T-helper 1 cell (primary cell): ENCODE measurements at places on chromosomes 2 and 18.

- DNase-seq = no peak
Observed at GRCh38 chr2:152682663-152683062, 34.6 kb downstream of the PRPF40A start.

GRCh38 chr2:147223119-147223518 lies 621.7 kb upstream of the ACVR2A start:
- DNase-seq = no peak

- DNase-seq = no peak
Observed at GRCh38 chr2:3102081-3102921, 275.3 kb downstream of the EIPR1 start.

DNA sequence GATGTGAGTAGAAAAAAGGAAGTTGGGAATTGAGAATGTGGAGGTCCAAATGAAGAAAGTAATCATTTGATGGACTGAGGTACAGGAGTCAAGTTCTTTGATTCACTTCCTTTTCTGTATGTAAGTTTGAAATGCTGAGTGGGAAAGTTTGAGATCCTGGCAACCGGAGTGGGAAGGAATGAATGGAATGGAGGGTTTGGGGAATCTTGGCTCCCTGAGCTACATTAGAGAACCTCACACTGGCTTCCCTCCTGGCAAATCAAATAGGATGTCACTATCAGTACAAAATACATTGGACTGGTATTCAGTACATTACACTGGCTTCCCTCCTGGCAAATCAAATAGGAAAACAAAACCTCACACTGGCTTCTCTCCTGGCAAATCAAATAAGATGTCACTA lies 9.8 kb upstream of the RNF138 start:
- DNase-seq = no peak

- peak; percentile 2 for DNase-seq
Observed at GRCh38 chr2:43676322-43677050, at the start of gene C1GALT1C1L. C1GALT1C1L (minus strand) TSS chr2:43676429; CDS start chr2:43676322, 107 bp downstream.

- DNase-seq = no peak
Observed at GRCh38 chr18:22485808-22486244, 68.1 kb upstream of the CTAGE1 start.

DNA sequence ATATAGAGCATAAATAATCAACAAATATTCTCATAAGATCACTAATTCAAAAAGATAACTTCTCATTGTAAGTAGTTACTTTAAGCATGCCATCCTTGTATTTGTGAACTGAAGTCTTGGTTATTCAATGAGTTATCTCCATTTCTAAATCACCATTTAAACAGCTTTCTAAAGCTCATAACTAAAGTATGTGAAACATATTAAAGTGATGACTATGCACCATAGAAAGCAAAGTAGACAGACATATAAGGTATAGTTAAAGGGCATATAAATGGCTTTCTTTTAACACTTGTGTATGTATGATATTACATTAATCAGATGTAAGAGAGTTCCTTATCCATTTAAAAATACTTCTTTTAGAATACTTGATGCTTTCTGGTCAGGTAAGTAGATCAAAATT lies 83.5 kb downstream of the IKZF2 start:
- no peak for DNase-seq

DNA sequence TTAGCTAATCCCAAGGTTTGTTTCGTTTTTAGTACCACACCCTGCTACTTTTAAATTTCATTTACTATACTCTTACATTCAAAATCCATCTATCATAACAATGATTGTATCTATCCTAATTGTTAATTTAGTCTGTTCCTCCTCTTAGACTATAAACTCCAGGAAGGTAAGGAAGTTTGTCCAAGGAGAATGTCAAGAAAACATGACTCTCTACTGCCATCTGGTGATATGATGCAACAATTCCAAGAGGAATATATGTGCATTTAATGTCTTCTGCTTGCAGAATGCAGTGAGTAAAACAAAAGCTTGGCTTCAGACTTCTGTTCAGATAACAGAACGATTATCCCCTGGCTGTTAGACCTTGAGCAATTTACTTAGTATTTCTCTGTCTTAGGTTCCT lies 1267.1 kb downstream of the LRP1B start:
- DNase-seq = no peak

DNA sequence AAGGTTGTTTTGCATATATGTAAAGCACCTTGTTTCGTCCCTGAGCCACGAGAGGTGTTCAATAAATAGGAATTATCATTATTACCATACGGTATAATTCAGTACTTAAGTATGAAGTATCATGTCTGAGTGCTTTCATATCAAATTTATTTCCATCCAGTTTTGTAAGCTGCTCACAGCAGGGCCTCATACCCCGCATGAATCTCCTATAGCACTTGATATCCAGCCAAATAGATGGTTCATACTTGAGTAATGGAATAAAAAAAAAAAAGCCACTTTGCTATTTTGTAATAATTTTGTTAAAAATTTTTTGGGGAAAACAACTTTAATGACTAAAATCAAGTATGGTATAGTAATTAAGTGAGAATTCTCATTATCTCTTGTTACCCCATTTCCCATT lies 160.8 kb upstream of the NOSTRIN start:
- no peak for DNase-seq

GRCh38 chr2:66428986-66429612 lies 5.8 kb upstream of the MEIS1 start:
- no peak for DNase-seq

DNA sequence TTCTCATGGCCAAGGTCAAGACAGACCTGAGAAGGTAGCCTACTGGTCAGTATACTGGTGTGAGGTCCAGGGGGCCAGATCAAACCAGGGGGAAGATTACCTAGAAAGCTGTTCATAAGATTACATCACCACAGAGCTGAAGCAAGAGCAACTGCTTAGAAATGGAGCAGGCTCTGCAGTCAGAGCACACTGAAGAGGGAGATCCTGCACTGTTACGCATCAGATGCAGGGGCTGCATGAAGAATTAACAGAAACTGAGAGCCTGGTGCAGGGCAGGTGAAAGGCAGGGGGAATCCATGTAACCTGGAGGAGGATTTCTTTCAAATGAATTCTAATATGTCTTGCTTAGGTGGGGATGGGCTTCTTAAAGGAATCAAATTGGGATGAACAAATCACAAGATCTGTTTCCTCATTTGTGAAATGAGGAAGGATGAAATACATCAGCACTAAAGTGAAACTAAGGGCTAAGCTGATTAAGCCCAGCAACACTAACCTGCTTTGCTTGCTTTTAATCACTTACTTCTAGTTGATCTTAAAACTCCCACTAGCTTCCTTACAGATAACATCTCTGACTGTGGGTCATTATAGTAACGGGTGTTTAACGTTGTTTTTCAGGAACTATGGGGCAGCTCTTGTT lies 74.3 kb upstream of the ADAM23 start:
- DNase-seq = no peak

- DNase-seq = no peak
Observed at GRCh38 chr18:59485382-59485781, 126.3 kb upstream of the LMAN1 start.

- no peak for DNase-seq
Observed at GRCh38 chr2:147100406-147101035, 744.3 kb upstream of the ACVR2A start.

DNA sequence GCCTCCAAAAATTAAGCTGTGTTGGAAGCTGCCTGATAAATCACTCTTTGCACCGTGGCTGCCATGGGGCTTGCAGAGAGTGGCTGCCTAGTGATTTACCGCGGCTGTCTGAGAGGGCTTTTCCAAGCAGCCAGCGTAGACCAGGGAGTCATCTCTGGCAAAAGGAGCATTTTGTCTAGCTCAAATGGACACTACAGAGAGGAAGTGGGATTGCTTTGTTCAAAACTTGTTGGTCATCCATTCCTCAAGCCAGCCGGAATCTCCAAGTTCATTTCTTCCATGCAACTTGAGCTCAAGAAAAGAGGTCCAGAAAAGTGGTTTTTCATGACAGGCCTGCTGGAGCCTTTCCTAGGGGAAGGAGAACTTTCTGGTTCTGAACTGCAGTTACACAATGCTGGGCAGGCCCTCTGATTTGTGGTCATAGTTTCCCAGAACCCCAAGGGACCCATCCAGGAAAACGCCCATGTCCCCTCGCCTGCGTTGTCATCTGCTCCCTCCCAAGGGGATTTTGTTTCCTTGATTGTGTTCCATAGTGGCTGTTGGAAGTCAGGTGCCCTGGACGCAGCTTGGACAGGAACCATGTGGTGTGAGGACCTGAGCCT lies 108.1 kb downstream of the TRIB2 start:
- DNase-seq = no peak

DNA sequence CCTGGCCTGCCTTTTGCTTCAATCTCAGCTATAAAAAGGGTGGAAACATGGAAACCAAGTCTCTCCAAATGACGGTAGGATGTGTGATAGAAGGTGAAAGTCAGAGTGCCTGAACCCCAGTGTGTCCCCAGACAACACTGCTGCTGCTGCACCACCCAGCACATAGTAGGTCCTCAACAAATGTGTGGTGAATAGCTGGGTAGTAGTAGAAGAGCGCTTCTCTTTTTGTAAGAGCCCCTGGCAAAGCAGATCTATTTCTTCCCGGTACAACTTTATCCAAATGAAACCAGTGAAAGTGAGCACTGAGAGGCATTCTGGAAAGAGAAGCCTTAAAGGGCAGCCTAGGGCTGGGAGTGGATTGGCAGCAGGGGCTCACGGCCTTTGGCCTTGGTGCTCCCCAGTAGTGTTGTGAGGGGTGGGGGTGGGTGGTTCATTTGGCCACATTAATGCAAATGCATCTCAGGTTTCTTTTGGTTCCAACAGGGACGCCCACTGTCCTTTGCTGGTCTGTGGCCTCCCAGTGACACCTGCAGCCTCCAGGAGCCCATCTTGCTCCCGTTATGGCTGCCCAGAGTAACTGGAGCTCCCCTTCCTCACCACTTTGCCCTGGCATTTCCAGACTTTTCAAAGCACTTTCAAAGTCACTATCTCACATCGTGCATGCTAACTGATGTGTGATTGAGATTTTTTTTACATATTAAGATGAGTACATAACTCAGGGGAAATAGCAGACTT lies 304.3 kb upstream of the EPAS1 start:
- no peak for DNase-seq

DNA sequence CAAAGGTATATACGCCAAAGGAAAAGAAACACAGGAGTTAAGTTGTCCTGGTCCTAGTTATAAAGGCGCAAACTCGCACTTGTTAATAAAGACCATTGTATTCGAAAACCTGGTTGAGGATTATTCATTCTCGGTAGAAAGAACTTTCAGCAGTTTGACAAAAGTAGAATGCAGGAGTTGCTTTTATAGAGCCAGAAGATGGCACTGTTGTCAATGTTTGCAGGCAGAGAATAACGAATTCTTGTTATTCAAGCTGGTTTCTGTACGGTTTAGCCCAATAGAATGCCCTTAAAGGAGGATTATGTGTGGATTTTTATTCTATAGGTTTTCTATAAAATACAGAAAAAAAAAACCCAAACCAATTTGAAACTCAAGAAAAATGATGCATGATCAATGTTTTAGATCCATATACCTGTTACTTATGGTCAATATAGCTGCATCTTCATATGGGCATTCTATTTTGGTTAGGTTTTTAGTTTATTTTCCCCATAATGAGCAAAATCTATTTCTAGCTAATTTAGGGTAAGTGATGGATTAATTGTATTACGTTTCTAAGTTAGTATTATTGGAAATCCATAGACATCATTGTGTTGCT lies 510.3 kb downstream of the PLCL1 start:
- DNase-seq = no peak

DNA sequence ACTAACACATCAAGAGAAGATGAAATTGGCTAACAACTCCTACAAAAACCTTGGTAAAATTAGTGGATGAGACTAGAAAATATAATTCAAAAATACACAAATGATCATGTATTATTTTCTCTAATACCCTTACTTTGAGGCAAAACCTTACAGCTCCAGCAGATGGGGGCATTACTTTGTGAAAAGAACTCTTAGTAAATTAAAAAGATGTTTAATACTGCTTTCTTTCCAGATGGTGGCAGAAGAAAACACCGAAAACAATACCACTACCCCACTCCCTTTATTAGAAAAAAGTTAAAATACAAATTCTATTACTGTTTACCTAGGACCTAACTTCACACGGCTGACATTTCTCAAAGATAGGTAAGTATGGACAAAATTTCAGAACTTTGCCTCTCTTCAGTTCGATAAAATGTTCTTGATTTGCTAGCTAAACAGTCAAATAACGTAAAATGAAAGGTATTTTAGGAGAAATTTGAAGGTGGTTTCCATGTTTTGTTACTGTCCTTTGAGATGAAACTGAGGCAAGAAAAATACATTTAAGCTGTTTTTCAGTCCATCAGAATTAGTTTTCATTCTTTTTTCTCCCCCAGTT lies 30.6 kb downstream of the ORC4 start:
- DNase-seq = no peak

DNA sequence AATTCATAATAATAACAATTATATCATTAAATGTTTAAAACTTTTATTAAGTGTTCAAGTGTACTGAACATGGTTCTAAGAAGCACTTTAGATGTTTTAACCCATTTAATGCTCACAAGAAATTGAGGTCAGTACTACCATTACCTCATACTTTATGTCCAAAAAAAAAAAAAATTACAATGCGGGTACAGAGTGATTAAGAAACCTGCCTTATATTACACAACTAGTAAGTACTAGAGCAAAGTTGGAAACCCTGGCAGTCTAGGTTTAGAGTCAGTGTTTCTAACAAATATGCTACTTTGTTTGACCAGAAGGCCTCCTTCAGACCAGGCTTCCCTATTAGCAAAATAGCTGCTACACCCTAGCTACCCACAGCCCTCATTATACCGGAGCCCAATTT lies 28.5 kb downstream of the PLEKHM3 start:
- DNase-seq = no peak

GRCh38 chr2:74406035-74406434 lies 15.4 kb downstream of the C2orf81 start:
- DNase-seq = no peak

- no peak for DNase-seq
Observed at GRCh38 chr18:13640266-13640860, 86.0 kb downstream of the FAM210A start.

DNA sequence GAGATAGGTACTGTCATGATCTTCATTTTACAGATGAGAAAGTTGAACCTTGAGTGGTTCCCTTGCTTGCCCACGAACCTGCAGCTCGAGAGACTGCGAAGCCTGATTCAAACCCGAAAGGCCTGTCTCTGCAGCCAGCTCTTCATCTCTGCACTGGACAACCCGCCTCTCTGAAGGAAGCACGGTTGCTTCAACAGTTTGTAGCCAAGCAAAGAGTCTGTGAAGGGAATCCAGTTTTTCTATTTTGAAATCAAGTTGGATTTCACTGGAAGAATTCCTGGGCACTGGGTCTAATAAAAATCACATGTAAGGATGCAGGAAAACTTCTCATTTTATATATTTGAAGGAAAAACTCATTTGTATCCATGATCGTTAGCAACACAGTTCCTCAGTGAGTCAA lies 21.3 kb upstream of the ICOS start:
- no peak for DNase-seq
